Fibroblast of skin of right biceps (primary cell): ENCODE measurements at places on chromosomes 1 and 21.

DNA sequence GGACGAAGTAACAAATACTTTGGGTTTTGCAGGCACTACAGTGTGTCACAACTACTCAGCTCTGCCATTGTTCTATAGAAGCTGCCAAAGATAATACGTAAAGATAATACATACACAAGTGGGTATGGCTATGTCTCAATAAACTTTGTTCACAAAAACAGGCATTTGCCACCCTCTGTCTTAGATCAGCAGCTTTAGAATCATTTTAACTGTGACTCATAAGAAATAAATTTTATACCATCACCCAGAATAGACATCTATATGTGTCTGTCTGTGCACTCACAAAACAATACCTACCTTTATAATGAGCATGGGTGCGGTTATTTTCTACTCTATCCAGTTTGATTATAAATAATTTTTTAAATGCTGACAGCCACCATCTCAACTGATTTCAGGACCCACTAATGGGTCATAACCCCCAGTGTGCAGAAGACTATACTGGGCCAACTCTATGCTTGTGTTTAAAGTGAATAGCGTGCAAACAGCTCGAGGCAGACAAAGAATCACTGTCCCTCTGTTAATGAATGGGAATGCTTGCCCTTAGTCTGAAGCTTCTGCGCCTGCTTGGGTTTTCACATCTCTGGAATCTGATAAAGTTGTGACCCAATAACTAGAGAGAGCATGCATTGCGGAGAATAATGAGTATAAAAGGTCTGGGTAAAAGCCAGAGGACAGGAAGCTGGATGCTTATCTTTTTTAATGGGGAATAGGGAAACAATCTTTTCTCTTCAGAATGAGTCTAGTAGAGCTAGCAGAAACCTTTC is 216.2 kb downstream of the PLPP3 start:
- DNase-seq = no peak

- no peak for DNase-seq
These were observed 43.7 kb downstream of the GTF2B start for GRCh38 chr1:88847643-88848042.

DNA sequence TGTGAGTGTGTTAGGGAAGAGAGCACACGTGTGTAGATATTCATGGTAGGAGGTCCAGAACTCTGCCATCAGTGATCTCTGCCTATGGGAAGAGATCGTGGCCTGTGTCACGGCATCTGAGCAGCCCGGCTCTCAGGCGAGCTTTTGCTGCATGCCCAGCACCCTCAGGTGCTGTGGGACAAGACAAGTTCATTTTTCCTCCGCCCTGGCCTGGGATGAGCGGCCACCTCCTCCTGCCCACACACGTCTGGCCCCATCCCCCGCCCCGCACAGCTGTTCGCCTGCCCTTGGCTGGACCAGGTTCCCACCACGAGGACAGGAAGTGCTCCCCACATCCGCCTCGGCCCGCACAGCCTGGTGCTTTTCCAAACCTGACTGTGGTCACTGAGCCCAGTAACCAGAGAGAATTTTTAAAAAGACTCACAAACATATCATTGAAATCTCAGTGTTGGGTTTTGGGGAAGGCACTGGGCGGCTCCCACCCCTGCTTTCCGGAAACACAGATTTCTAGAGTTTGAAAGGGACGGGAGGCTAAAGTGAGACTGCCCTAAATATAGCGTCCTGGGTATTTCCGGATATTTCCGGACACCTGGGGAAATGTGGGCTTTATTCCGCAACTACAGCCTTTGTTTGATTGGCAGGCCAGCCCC is 18.0 kb downstream of the BMP8A start:
- DNase-seq = peak; percentile 25

- no peak for DNase-seq
These were observed 111.1 kb downstream of the ZSCAN20 start for GRCh38 chr1:33583567-33583966.

DNA sequence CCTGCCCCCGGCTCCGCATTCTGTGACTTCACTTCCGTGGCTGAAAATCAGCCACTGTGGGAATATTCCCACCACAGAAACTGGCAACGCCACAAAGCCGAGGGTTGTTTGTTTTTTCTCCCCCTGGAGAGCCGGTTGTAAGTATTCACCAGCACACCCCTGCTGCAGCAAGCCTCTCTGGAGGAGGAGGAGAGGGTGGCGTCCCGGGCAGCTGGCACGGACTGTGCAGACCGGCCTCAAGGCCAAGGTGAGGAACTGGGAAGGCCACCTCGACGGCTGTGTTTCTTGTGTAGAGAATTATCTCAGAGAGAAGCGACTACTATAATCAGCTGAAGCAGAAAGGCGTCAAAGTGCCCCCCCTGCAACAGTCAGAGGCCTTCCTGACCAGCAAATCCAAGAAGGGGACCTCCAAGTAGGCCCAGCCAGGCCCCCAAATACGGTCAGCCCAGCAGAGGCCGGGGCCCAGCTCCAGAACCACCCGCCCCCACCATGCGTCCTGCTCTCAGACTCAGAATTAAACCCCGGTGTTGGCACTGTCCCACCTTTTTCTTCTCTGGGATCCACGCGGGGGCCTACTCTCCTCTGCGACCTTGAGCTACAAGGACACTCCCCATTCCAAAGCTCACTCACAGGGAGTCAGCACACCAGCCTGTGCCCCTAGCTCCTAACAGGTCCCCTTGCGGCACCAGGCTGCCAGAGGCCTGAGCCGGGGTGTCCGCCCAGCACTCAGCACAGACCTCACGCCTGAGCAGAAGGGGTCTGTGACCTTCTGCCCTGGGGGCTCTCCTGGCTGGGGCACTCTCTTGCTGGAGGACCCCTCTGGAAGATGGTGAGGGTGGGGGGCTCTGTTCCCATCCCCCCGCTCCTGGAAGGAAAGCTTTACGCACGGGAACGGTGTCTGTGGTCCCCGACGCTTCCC is 1.2 kb upstream of the SMIM1 start:
- DNase-seq = no peak

DNA sequence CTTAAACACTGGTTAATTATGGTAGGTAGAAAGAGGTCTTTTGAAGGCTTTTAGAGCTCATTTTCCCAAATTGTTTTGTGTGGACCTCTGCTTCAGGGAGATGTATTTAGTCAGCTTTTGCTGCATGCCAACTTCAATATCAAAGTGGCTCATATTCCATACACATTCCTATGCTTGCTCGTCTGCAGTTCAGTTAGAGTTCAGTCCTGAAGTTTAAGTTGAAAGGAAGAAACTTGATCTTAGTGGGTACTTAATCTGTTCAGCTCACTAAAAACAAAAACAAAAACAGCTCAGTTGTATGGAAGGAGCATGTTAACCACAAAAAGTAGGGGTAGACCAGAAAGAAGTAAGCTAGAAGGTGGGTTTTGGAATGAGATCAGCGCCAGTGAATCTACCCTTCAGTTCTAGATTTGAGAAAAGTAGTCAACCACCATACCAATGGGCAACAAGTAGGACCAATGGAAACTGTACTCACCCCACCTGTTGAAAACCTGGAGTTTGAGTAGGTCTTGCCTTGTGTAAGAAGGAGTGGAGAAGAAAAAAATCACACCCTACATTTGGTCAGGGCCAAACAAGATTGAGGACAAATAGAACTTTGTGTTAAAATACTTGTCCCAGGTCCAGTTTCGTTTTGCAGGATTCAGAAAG is 58.0 kb downstream of the LEPR start:
- peak; percentile 13 for DNase-seq

DNA sequence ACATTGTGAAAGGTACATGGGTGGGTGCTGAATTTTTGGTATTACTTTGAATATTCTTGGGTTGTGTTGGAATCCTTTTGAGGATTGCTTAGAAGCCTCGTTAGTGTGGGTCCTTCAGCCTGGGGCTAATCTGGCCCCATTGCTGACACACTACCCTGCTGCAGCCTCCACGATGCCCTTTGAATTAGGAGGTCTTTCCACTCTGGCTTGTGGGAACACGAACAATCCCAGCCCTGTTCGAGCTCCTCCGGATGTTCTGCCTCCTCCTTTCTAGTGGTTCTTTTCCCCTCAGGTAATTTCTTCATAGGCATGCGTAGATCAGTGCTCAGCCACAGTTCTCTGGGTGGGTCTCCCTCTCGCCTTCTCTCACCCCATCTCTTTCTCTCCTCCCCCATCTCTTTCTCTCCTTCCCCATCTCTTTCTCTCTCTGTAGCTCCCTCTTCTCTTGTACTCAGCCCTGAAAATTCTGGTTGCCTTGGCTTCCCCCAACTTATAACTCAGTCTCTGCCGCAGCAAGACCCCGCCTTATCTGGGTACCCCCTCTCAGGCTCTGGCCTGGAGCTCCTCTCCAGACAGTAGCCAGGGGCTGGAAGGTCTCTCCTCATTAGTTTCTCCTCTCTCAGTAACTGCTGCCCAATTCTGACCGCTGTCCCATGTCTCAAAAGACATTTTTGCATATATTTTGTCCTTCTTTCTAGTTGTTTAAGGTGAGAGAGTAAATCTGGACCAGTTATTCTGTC is 46.0 kb upstream of the SLC19A1 start:
- DNase-seq = no peak

DNA sequence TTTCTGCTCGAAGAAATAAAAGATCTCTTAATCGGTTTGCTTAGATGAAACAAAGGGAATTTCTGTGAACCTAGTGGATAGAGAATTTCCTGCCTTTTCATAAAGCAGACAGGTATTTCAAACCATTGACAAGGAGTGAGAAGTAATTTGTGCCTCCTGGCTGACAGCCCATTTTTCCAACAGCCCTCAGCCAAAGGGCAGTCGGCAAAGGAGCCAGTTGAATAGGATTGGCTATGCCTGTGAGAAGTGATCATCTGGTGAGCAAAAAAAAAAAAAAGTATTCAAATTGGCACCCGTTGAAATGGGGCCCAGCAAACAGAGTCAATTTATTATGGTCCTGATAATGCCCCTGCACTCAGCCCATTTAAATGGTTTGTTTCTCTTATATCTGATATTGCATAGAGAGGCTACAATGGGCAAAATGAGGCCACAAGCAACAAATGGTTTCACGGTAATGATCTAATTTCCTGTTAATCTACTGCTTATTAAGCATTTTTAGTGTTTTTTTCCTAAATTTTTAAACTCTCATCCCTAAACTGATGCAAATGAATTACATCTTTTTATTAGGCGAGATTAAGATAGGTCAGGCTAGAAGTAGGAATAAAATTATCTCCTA is 477.5 kb downstream of the NUF2 start:
- DNase-seq = no peak

DNA sequence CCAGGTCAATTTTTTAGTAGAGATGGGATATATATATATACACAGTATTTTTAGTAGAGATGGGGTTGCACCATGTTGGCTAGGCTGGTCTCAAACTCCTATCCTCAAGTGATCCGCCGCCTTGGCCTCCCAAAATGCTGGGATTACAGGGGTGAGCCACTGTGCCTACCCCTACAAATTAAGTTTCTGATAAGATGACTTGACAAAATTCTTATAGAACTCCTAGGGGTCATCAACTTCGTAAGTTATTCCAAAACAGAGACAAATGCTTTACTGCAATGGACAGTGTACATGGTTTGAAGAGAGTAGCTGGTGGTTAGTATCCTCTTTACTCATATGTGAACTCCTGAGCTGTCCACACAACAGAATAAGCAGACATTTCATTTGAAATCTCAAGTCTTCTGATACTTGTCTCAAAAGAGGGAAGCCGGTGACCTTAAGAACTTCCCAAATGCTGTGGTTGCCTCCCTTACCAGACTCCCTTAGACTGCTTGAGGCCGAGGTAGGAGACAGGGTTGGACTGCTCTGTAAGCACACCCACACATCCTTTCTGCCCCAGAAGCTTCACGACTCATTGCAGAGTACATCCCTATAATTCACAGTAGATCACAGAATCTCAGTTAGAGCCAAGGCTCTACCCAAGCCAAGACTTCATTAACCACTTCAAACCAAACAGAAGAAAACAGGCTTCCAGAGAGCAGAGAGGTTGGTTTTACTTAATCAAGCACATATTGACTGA is 244.1 kb upstream of the IRF2BP2 start:
- DNase-seq = peak; percentile 26

DNA sequence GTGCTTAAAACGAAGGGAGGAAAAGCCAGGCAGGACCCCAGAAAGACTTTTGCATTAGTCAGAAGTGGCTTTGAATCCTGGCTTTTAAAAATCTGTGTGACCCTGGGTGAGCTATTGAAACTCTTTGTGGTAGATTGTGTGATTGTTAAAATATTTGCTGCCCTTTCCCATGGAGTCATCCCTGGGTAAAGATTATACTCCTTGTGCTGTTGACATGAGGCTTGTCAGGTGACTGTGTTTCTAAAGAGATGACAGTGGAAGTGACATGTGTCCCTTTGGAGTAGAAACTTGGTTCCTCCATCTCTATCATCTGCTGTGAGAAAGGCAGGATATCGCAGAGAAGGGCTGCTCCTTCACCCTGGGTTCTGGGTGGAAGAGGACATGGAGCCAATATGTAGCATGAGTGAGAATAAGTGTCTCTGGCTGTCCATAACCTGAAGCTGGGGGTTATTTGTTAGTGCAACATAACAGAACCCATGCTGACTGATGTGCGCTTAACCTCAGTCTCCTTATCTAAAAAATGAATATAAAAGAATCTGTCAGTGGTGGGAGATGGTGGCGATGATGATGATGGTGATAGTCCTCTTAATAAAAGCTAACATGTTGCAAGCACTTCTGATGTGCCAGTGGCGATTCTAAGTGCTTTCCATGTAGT is 187.6 kb downstream of the RHOU start:
- no peak for DNase-seq

DNA sequence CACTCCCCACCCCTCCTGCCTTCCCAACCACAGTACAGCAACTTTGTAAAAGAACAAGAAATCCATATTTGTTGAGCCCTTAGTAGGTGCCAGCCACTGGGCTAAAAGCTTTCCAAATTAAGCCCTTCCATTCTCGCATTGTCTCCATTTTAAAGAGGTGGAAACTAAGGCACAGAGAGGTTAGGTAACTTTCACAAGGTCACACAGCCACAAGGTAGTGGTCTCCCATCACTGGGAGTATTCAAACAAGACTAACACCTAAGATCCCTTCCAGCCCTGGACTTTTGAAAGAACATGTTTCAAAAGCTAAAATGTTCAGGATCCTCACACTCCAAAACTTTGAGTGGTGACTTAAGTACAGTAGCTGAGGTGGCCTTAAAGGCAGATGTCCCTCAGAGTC is 3.2 kb downstream of the SDC3 start:
- DNase-seq = no peak

DNA sequence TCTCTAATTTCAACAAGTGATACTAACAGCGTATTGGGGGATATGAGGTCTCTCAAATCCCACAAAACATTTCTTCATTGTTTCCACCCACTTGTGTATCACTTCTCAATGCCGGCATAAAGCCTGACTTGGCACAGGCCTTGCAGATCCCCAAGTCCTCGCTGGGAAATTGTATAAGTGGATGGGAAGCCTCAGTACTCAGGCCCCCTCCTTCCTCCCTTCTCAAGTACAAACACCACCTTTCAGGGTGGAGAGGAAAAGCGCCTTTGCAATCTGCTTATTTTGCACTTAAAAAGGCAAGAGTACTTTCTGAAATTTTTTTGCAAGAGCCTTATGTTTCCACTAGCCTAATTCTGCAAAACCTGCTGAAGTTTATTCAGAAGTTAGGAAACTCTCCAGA is 25.8 kb upstream of the KLHDC8A start:
- no peak for DNase-seq

GRCh38 chr1:97396463-97396862 is 524.4 kb downstream of the DPYD start:
- DNase-seq = peak; percentile 62

GRCh38 chr1:161952607-161953172 is 71.0 kb downstream of the OLFML2B start:
- DNase-seq = peak; percentile 63

- no peak for DNase-seq
These were observed 111.6 kb upstream of the ZC3H12A start for GRCh38 chr1:37362594-37363385.

- DNase-seq = peak; percentile 88
These were observed 82.2 kb upstream of the ABCD3 start for GRCh38 chr1:94335950-94336349.
